ENCODE measurements at places on chromosomes 4 and X.

GRCh38 chr4:147546349-147546748 lies 65.5 kb downstream of the EDNRA start:
- DNase-seq = no peak

- no peak for DNase-seq
Measured at GRCh38 chrX:17519358-17519757, 144.4 kb downstream of the NHS start.

DNA sequence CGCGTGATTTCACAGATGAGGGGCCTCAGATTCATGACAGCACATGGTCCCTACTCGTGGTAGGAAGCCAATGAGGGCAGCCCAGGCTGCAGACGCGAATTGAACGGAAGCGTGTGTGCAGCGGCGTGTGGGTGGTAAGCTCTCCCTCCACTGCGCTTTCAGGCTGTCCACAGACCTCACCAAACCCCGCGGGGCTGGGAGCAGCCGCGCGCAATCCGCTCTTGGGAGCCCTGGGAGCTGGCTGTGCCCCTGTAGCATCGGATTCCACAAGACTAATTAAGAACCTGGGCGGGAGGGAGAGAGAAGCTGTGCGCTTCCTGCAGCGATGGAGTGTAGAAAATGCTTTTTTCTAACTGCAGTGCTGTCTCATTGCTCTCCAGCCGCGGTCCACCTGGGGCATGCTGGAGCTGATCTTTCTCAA lies 134.9 kb downstream of the STOX2 start:
- DNase-seq = no peak

DNA sequence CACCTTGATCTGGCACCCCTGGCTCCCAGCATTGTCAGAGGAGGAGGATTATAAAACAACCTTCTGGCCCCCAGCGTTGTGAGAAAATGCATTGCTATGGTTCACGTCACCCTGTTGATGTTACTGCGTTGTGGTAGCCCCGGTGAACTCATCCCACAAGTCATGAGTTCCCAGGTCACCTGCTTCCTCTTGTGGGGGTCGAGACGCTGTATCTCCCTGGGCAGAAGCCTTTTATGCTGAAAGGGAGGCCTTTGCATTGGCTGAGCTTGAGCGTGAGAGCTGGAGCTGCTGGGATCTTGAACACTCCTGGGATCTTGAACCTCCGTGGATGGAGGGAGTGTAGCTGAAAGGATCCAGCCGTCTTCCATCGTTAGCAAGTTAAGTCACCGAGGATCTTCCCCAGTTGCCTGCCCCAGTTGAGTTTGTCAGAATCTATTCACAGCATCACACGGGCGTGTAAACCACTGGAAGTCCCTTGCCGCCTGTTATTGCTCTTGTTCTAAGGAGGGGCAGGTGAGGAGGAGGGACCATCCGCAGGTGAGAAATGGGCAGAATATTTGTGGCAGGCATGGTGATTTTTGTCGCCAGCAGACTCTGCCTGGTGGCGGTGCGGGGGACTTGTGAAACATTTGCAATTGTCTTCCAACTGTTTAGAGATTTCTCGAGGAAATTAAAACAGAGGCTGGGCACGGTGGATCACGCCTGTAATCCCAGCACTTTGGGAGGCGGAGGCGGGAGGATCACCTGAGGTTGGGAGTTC lies 299.9 kb downstream of the ASMT start:
- no peak for DNase-seq

DNA sequence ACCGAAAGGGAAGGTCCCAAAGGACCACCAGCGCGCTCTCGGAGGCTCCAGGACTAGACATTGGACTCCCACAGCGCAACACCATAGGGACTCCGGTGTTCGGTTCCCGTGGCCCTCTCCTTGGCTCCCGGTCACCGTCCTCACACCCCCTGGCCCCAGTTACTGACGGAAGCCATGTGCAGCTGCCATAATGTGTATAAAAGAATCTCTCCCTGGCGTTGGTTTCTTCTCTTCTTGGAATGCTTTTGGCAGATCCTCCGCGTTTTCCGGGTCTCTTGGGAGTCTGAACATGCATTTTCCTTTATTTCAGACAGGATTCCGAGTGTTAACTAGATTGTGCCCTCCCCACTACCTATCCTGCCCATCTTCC lies 69.8 kb downstream of the FBXO8 start:
- no peak for DNase-seq

DNA sequence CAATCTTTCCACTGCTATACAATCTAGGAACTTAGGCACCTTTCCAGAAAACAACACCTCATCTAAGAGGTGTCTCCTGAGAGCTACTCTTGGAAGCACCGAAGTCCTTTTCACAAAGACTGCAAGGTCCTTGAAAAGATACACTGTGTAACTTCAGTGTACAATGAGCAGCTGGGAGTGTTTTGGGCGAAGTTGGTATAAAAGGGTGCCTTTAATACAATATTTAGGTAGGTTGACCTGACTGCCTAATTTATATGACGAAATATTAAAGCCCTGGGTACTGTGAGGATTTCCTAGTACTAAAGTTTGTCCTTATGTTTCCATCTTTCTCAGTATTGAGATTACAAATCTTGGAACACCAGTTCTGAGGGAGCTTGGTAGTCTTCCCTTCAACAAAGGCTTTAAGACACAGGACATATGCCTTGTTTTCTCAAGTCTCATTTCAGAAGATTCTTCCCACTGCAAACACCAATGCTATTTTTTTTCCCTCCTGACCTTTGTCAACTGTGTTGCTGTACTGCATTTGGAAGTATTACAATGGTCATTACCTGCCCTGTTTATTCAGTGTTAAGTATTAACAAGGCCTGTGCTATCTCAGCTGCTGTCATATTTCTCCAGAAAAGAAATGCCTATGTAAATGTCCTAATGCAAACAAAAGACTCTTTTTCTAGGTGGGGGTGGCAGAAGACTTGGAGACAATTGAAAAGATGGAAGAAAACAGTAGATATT lies 134.2 kb downstream of the MAML3 start:
- no peak for DNase-seq

GRCh38 chr4:137644201-137644600 lies 111.9 kb upstream of the PCDH18 start:
- DNase-seq = no peak

DNA sequence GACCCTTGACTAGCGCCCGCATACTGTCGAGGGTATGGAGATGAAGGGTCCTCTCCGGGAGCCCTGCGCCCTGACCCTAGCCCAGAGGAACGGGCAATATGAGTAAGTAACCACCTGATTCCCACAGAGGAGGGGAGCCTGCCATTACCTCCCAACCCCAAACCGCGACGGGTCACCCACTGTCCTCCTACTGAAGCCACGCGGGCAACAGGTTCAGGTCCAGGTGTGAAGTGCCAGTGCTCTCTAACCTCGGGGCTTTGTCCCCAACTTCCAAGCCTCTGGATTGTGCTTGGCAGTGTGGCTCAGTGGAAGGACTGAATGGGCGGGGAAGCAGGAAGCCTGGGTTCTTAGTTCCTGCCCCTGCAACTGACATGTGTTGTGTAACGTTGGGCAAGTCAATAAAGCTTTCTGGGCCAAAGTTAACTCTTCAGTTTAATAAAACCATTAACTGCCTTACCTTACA lies 694 bp downstream of the OCRL start:
- DNase-seq = no peak

DNA sequence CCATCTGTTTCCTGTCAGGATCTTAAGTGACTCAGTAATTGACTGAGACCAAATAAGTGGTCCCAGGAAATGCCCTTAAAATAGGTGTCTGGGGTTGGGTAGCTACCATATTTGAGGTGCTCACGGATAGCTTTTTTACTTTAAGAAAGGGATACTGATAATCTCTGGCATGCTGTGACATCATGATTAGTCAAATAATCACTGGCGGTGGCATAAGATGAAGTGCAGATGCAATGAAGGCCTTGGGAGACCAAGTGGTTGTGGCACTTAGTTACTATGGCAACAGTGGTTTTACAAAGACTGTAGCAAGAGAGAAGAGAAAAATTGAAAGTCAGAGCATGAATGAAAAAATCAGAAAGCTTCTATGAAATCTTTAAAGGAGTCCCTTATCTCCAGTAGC lies 114.5 kb upstream of the SLIT2 start:
- no peak for DNase-seq

GRCh38 chr4:151276787-151277562 lies at the start of gene PRSS48:
Gene PRSS48, plus strand, starts transcription at chr4:151277161. Its CDS starts 12 bp downstream, at chr4:151277173.
- no peak for DNase-seq

DNA sequence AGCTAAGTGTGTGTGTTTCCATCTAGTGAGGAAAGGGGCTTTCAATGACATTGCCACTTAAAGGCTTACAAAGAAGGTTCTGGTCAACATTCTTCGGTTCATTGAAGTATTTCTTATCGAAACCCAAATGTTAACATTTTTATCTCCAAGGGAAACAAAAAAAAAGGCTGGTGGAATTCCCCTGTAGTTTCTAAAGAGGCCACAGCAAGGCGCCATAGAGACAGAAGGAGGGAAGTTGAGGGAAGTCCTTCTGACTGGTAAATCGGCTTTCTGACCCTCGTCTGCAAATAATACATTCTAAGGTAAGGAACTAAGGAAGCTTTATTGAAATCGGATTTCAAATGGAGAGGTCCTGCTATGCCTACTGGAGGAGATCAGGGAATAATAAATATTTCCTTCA lies 1.7 kb upstream of the ZFP42 start:
- no peak for DNase-seq

GRCh38 chrX:119755981-119756533 lies 2.3 kb upstream of the SOWAHD start:
- no peak for DNase-seq

- DNase-seq = no peak
Measured at GRCh38 chrX:137878401-137878800, 312.5 kb downstream of the ZIC3 start.

GRCh38 chr4:152807294-152807829 lies 27.6 kb downstream of the ARFIP1 start:
- no peak for DNase-seq

- no peak for DNase-seq
Measured at GRCh38 chr4:26729547-26729946, 131.1 kb upstream of the STIM2 start.

DNA sequence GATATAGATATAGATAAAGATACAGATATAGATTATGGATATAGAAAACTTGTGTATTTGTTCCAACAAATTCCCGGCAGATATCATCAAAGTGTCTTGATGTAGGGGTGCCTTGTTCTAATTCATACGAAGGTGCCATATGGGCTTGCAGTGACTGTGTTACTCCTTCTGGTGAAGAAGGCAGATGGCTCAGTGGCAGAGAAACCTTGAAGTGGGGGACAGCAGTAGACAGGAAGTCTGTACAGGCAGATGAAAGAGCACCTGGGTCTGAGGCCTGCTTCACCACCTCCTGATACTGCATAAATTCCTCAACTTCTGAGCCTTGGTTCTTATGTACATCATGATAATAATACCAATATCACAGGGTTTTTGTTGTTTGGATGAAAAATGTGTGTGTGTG lies 179.5 kb upstream of the GATB start:
- DNase-seq = no peak

DNA sequence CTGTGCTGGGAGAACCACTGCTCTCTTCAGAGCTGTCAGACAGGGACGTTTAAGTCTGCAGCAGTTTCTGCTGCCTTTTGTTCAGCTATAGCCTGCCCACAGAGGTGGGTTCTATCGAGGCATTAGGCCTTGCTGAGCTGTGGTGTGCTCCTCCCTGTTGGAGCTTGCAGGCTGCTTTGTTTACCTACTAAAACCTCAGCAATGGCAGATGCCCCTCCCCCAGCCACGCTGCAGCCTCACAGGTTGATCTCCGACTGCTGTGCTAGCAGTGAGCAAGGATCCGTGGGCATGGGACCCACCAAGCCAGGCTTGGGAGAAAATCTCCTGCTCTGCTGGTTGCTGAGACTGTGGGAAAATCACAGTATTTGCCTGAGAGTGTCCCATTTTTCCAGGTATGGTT lies 133.8 kb upstream of the UBQLN2 start:
- DNase-seq = no peak

- no peak for DNase-seq
Measured at GRCh38 chr4:150784305-150784704, 202.4 kb downstream of the MAB21L2 start.

- DNase-seq = no peak
Measured at GRCh38 chr4:104677116-104677515, 182.4 kb upstream of the CXXC4 start.

DNA sequence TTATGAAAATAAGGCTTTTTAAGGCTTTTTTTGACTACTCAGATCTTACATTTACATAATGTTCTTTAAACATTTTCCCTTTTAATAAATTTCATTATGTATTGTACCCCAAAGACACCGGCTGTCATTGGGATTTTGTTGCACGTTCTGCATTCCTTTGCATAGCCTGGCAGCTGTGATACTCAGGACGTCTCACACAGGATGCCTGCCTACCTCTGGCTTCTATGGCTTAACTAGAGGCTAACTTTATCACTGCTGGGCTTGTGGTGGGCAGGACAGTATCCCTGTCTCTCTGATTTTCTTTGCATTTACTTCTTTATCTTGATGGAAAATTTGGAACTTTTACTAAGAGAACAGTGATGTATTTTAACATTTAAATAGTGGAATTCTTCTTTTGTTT lies 147.8 kb downstream of the BMPR1B start:
- DNase-seq = no peak
